ENCODE measurements at places on chromosomes 4 and X.

DNA sequence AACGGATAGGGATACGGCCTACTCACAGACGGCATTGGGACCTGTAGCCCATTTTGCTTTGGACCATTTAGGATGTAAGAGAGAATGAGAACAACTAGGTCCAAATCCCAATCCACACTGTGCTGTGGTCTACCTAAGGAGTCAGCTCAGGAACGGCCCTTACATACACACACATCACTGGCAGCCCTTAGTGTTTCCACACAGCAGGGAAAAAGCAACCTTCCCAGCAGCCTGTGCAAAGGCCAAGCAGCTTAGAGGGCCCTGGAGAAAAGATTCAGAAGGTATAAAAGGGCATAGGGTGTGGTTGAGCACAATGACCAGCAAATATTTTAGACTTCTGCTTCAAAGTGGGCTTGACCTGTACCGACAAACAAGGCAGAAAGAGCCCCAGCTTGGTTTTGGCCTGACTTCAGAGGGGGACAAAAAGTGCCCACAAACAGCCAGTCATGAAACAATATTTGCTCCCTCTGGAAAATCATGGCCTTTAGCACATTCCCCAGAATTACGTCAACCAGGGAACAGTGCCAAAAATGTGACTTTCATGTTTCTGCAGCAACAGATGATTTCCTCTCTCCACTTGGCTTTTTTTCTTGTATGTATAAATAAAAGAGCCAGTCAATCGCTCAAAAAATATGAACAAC, 359.5 kb upstream of the FGF16 start:
- peak; percentile 62 for DNase-seq

- DNase-seq, result no peak
Observed at GRCh38 chr4:23770011-23770410, 119.8 kb downstream of the PPARGC1A start.

GRCh38 chr4:106986486-106986885, 49.6 kb downstream of the DKK2 start:
- DNase-seq, result no peak

DNA sequence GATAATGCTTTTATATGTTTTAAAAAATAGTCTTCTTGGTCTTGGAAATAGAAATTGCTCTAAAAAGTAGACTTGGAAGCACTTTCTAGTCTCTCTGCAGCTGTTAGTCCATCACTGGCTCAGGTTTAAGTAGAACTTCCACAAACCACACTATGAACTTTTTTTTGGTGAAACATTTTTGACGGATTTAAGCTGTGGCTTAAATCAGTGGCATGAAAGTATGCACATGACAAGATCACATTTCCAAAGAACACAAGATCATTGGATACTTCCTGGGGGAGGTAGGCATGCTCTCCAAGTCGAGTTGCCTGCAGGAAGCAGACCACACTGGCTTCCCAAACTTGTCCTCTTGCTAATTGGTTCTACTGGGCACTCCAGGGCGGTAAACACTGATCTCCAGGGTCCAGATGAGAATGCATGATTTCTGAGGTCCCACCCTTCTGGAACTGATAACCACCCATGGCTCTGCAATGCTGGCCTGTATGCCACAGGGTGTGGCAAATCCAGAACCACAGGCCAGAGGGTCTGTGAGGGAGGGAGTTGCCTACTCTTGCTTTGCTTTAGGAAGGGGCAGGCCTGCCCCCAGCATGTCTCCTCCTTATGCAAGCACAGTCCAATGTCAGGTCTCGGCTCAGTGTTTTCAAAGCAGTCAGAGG, 331.9 kb upstream of the SFRP2 start:
- DNase-seq, result no peak

DNA sequence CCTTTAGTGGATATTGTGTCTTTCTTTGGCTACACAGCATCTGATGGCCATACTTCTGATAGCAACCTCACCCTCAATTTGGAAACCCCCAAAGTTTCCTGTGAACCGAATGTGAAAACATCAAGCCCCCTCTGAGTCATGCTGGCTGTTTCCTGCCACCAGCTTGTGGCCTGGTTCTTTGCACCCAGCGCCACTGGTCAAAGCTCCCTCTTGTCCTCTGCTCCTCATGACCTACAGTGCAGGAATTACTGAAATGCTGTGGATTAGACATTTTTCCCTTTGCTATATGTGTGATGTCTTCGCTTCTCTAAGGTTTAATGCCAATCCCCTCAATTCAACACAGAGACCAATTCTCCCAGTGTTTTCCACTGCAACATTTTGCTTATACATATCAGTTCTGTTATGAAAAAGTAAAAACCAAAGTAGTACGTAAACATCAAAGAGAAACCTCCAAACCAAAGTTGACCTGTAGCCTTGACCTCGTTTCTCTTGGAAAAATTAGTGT, 224.0 kb upstream of the TENM3 start:
- DNase-seq, result no peak

GRCh38 chrX:133776072-133776471, 209.3 kb downstream of the GPC3 start:
- no peak for DNase-seq

DNA sequence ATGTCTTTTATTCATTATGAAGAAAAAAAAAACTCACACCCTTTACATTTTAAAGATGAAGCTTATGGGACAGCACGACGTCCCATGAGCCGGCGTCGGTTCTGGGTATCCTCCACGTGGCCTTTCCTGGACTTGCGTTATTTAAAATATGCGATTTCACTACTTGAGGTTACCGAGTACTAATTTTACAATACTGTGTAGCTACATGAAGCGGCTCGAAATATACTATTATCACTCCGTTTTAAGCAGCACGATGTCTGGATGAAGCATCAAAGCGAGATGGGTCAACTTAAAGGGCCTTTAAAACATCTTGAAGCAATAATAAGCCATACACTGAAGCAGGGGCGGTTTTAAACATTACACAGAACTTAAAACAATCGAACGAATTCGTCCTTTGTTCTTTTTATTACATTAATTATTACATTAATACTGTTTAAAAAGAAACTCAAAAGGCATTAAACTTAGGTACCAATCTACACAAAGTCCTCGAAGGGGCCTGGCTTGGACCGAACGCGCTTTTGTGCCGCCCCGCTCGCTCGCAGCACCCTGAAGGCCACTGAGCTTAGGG, 1.4 kb upstream of the KLF3 start:
- DNase-seq, result no peak

- DNase-seq, result no peak
Observed at GRCh38 chrX:134645936-134646543, 12.2 kb downstream of the PLAC1 start.

GRCh38 chrX:134502686-134503085, 42.7 kb downstream of the HPRT1 start:
- DNase-seq, result no peak

- no peak for DNase-seq
Observed at GRCh38 chr4:28313729-28314713, 1453.4 kb downstream of the STIM2 start.

GRCh38 chr4:6991771-6992557, 51.2 kb upstream of the TADA2B start:
- peak; percentile 54 for DNase-seq

GRCh38 chr4:54274795-54275665, 45.9 kb downstream of the PDGFRA start:
- no peak for DNase-seq

- no peak for DNase-seq
Observed at GRCh38 chrX:28180096-28180495, 198.8 kb upstream of the DCAF8L1 start.

- DNase-seq, result no peak
Observed at GRCh38 chrX:66200855-66201795, 37.1 kb downstream of the HEPH start.

- no peak for DNase-seq
Observed at GRCh38 chrX:138481649-138482048, 229.9 kb downstream of the FGF13 start.

DNA sequence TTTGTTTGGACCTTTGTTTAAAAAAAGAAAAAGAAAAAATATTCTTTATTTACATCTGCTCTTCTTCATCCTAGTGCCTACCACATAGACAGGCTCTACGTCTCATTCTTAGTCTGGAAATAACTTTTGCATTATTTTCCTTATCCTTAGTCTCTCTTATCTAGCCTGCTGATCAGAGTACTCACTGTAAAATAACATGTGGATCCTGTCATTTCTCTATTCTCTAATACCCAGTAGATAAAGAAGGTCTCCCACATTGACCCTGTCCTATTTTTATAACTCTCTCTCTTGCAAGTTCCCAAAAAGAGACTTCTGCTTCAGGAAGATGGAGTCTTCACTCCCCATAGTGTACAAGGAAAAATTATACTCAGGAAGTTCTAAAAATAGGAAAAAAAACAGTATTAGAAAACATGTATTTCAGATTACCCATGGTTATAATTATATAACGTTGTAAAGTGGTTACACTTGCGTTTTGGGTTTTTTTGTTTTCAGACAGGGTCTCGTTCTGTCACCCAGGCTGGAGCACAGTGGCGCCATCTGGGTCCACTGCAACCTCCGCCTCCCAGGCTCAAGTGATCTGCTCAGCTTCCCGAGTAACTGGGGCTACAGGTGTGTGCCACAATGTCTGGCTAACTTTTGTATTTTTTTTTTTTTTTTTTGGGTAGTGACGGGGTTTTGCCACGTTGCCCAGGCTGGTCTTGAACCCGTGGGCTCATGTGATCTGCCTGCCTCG, 23.8 kb downstream of the ZFX start:
- no peak for DNase-seq

- no peak for DNase-seq
Observed at GRCh38 chr4:108570993-108571569, 49.3 kb upstream of the RPL34 start.

- DNase-seq, result peak; percentile 90
Observed at GRCh38 chr4:52861879-52862616, at the start of gene RASL11B. TSS of gene RASL11B (plus strand) at chr4:52862317. CDS start at chr4:52862508, 191 bp downstream.

GRCh38 chrX:54248309-54248708, 65.3 kb upstream of the FAM120C start:
- no peak for DNase-seq

DNA sequence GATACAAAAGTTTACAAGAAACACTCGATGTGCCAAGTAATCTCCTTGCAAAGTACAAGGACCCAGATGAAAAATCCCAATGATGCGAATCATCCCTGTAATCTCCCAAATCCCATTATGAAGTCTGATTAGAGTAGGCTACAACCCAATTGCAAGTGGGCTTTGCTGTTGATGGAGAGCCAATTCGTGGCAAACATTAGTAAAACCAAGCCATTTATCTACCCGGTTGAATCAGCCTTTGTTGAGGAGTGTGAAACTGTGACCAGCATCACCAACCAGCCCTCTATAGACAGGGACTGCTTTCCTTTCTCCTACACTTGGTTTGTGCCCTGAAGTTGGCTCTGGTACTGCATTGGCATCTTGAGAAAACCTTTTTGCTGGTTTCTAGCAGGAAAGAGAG, 1.2 kb upstream of the PRPS2 start:
- DNase-seq, result no peak

DNA sequence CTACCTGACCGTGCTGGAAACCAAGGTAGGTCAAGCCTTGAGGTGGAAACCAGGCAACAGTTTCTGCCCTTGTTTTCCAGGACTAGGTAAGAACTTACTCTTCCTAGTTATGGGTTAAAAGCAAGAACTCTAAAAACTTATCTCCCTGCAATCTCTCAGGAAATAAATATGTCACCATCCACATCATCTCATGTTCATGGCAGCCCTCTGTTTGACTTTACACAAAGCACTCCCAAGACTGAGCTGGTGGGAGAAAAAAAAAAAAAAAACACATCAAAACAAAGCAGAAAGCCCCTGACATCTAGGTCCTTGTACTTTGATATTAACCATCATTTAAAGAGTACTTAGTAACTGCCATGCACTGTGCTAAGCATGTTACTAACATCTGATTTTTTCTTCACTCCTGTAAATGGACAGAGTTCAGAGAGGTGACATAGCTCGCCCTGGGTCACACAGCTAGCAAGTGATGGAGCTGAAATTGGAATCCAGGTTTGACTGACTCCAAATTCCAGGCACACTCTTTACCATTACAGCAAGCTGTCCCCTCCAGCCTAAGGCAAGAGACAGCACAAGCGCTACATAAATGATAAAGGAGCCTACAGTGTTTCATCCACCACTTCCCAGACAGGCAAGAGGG, 102.8 kb upstream of the NOCT start:
- DNase-seq, result no peak

DNA sequence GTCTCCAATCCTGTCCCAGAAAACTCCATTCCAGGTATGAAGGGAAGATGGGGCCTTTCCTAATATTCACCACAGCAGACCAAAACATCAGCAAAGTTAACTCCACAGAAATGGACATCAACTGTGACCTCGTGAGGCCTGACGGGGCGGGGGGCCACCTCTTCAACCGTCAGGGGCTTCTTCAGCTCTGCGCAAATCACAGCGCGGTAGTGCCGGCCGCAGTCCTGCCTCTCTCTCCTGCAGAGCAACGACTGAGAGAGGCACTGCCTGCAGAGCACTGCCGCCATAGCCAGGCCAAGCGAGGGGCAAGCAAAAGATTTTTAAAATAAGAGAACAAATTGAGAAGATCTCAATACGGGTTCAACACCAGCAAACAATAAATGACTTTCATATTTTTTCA, 226.2 kb downstream of the STPG2 start:
- no peak for DNase-seq

DNA sequence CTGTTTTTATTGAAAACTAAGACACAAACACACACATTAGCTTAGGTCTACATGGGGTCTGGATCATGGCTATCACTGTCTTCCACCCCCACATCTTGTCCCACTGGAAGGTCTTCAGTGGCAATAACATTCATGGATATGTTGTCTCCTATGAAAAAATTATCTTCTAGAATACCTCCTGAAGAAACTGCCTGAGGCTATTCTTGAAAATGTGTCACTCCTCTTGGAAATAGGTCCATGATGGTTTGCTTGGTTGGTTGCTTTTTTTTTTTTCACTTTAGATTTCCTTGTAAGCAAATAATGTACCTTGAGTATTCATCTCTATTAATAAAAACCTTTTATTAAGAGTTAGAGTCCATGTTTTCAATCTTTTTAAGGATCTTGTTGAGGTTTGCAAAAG, 195.3 kb upstream of the PDE5A start:
- DNase-seq, result no peak

- no peak for DNase-seq
Observed at GRCh38 chr4:37936889-37937498, 23.2 kb upstream of the PTTG2 start.

DNA sequence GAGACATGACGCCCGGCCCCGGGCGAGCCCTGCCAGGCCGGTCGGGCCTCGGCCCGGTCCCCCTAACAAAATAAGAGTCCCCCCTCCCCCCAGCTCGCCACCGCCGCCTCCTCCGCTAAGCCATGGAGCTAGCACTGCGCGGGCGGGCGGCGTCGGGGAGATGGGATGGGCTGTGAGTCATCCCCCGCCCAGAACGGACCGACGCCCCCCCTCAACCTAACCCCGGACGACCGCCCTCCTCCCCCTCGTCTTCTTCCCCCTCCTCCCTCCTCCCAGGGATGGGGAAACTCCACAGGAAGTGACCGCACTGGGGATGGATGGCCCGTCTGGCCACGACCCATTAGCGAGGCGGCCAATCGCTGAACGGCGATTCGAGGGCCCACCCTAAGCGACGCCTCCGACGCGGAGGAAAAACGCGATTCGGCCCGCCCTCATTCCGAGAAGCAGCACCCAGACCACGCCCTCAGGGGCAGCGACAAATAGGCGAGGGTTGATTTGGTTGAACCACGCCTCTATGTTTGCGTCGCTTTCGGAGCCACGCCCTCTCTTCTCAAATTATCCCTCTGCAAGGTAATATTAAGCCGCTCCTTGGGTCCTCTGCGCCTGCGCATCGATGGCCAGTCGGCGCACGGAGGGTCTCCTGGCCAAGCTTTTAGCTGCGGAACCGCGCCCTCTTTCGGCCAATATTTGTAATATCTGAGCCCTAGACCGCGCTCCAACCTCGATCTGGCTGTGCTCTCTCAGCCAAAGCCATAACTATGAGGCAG, at the start of gene TFE3:
Gene TFE3, minus strand, starts transcription at position 138 of the 767 bp plus-strand sequence. Its CDS starts 131 bp downstream, at position 7.
- peak; percentile 98 for DNase-seq
